ENCODE measurements at places on chromosomes 1 and 21.
A peak's percentile ranks its signal among the peaks of the same experiment; 100 is the strongest.

DNA sequence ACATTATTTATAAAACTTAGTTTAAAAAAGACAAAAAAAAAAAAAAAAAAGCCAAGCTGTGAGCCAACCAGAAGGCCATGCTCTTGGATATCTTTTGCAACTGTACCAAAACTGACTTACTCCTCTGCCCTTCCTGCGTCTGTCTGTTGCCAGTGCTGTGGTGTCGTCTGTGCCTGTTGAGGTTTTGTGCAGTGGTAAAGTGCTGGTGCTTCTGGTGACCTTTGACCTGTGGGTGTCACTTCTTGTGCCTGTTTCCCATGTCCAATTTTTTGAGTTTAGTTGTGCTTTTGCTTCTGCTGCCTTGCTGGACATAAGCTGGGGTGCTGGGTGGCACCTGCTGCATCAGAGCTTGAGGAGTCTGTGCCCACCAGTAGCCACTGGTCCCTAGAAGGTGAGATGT, 41.4 kb downstream of the RNF187 start:
- no peak for DNase-seq

DNA sequence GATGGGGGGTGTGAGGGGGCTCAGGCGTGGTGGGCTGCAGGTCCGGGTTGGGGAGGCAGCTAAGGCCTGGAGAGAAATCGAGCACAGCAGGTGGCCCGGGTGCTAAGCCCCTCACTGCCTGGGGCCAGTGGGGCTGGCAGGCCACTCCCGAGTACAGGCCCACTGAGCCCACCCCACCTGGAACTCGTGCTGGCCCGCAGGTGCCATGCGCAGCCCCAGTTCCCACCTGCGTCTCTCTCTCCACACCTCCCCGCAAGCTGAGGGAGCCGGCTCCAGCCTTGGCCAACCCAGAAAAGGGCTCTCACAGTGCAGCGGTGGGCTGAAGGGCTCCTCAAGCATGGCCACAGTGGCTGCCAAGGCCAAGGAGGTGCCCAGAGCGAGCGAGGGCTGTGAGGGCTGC, 1047.1 kb upstream of the ADGRL4 start:
- DNase-seq: no peak

DNA sequence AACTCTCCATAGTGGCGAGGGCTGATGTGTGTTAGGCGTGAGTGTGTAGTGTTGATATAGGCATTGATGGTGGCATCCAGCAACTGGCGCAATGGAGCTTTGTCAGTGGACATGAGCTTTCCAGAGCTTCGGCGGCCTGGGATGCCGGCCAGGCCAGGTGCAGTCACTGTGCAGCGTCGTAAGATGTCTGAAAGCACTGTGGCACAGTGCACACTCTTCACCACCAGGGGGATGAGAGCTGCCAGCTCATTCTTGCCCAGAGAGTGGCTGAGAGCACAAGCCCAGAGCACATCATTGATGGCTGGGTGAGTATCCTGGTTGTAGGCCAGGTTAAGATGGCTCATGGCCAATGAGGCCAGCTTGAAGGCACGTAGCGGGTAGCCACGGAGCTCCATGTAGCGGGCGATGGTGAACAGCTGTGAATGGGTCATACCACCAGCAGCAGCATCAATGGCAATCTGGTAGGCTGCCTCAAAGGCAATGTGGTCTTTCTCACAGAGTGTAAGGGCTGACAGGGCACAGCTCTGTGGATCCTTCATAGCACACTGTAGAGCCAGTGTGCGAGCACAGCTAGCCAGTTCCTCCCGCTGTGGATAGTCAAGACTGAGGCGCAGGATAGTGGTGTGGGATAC, 6.7 kb downstream of the UROD start:
- DNase-seq: peak; percentile 90

DNA sequence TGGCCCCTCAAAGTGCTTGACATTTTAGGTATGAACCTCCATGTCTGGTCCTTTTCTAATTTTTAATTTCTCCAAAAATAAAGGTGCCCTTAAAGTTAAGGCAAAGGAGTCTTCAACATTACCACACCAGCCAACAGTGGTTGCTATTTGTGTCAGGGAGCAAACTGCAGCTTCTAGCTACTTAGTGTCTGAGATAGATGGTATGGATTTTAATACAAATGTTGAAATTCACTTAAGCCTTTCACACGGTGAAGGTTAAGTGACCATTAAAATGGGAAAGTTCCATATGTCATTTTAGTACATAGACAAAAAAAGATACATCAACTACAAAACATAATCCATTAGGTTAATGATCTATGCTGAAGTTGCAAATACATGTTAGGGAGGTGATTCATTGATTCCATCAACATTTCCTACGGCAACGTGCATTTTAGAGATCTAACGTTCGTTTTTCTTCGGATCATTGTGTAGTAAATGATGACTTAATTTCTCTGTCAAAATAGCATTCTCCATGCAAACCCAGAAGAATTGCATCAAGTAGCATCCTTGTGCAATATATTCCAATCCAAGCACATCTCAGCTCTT, 48.2 kb upstream of the RGS21 start:
- DNase-seq: no peak

DNA sequence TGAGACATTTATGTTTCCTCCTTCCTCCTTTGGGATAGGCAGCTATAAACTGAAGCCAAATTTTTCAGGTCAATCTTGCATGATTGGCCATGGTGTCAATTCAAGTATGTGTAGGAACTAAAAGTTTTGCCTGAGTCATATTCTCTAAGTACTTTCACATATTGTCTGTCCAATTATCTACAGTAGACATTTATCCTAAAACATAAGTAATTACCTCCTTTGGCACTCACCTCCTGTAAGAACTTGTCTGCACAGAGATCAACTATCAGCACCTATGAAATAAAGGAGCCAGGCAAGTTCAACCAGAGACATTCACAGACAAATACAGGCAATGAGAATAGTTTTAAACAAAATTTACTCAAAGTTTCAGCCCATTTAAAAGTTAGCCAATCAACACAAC, 14.2 kb upstream of the BCAS2 start:
- DNase-seq: no peak

DNA sequence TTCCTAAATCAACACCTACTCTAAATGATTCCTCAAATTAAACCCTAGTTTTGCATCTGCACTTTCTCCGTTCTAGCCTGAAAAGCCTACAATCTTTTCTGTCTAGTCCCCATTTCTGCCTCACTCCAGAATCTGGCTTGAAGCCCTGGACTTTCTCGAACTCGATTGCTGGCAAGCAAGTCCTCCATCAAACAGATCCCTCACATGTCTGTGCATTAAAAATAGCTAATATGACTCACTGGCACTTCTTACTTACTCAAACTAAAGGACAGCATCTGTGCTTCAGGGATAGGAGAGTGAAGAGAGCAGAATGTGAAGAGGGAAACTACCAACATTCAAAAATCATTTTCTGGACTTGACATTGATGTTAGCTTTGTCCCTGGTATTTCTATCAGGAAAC, 51.8 kb upstream of the CXADR start:
- DNase-seq: peak; percentile 50

- no peak for DNase-seq
Observed at GRCh38 chr1:218964471-218965185, 209.1 kb upstream of the LYPLAL1 start.

GRCh38 chr1:204660509-204660908, 25.0 kb downstream of the LRRN2 start:
- DNase-seq: no peak

GRCh38 chr1:158149577-158150269, 31.0 kb upstream of the CD1D start:
- DNase-seq: peak; percentile 96
